Naive B cell (primary cell): ENCODE measurements at places on chromosomes 4 and X. TPM values are rescaled to one million over a fixed set of nuclear protein-coding genes. Genes with fewer than 3 reads are reported as not detected.

GRCh38 chr4:95956094-95956493, 116.2 kb downstream of the PDHA2 start:
- no peak for DNase-seq

- DNase-seq: no peak
Observed at GRCh38 chrX:29948653-29949052, 266.7 kb upstream of the MAGEB2 start.

DNA sequence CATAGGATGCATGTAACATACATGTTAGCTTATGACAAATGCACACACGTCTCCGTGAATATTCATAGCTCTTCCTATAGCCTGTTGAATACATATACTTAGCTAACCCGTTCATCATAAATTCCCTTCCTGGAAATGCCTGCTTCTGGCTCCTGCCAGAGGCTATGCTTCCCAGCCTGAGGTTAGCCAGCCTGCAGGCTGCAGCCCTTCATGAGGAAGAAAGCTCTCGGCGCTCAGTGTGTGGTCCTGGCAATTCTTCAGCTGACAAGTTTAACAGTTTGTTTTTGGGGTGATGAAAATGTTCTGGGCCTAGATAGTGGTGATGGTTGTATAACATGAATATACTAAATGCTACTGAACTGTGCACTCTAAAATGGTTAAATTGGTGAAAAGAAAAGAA, 48.8 kb upstream of the MAN2B2 start:
- no peak for DNase-seq

- DNase-seq: no peak
Observed at GRCh38 chr4:155632310-155632840, 34.3 kb upstream of the GUCY1A1 start.

GRCh38 chr4:148332486-148332885, 109.7 kb downstream of the NR3C2 start:
- no peak for DNase-seq

DNA sequence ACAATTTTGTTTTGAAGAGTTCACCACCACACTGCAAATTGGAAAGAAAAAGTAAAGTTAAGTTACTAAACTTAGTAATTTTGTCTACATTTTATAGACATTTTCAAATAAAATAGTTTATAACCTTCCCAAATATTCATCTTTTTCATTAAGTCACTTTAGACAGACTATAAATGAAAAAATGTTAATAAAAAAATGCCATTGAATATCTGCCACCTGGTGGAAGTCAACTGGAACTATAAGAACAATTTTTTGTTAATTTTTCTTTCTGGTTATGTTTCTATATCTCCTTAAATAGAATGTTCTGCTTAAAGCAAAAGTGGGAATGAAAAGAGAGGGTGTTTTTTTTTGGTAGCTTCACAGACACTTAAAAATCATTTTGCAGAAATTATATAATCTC, 534.4 kb upstream of the PCDH10 start:
- DNase-seq: no peak

- no peak for DNase-seq
Observed at GRCh38 chr4:156473151-156473550, 498.4 kb downstream of the PDGFC start.

VCX2 gene
- polyA plus RNA-seq: not detected

STARD8 gene
- polyA plus RNA-seq: not detected
